Thyroid gland (tissue), 4 donors: ENCODE measurements at places on chromosomes 12 and 14. TPM values are rescaled to one million over a fixed set of nuclear protein-coding genes. Genes with fewer than 3 reads are reported as not detected.
A peak's percentile ranks its signal among the peaks of the same experiment; 100 is the strongest.

DNA sequence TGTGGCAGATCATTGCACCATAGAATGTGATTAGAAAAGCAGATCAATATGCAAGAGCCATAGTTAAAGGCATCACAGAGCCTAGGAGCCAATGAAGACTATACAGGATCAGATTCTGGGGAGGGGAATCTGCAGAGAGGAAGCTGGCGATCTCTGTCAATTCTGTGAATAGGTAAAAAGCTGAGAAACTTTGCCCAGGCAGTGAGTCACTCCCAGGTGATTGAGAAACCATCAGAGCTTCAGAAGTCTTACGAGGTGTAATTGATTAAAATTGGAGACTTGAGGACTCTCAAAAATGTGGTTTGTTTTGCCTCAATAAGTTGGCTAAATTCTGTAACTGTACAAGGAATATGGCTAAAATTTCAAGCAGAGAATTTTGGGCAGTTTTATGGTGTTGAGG lies 41.7 kb upstream of the TSPAN11 start:
- DNase-seq: no peak
- no peaks in the 10 kb centered on the region for H3K4me1 ChIP-seq
- no peaks in the 10 kb centered on the region for H3K27me3 ChIP-seq
- no peak overlapping the region for H3K4me3 ChIP-seq

GRCh38 chr12:114447799-114448617 lies 42.1 kb upstream of the TBX5 start:
- H3K27me3 ChIP-seq: peaks cover 61% of the 10 kb centered on the region
- no peaks in the 10 kb centered on the region for H3K36me3 ChIP-seq
- no peak overlapping the region for H3K4me3 ChIP-seq
- DNase-seq: no peak
- peaks cover 5% of the 10 kb centered on the region for H3K4me1 ChIP-seq
- no peak overlapping the region for H3K27ac ChIP-seq

- no peak overlapping the region for H3K27ac ChIP-seq
- no peaks in the 10 kb centered on the region for H3K27me3 ChIP-seq
- no peak for DNase-seq
- H3K4me3 ChIP-seq: no peak overlapping the region
Observed at GRCh38 chr14:32256576-32256975, 53.5 kb upstream of the RNU6-8 start.

GRCh38 chr14:76706811-76707210 lies 54.5 kb upstream of the VASH1 start:
- no peaks in the 10 kb centered on the region for H3K4me1 ChIP-seq
- H3K27ac ChIP-seq: no peak overlapping the region
- H3K36me3 ChIP-seq: no peaks in the 10 kb centered on the region
- H3K27me3 ChIP-seq: no peaks in the 10 kb centered on the region
- no peak overlapping the region for H3K4me3 ChIP-seq
- DNase-seq: no peak

The PRB2 gene
- total RNA-seq: not detected

- no peaks in the 10 kb centered on the region for H3K36me3 ChIP-seq
- no peak overlapping the region for H3K4me3 ChIP-seq
Observed at GRCh38 chr12:2049604-2050540, 2.9 kb upstream of the CACNA1C start.

- DNase-seq: peak; percentile 99
- H3K4me3 ChIP-seq: peak overlapping the region; percentile 21
- no peaks in the 10 kb centered on the region for H3K36me3 ChIP-seq
- peak overlapping the region; percentile 74 for H3K27ac ChIP-seq
Observed at GRCh38 chr14:64196814-64197411, 97.3 kb downstream of the ESR2 start.

DNA sequence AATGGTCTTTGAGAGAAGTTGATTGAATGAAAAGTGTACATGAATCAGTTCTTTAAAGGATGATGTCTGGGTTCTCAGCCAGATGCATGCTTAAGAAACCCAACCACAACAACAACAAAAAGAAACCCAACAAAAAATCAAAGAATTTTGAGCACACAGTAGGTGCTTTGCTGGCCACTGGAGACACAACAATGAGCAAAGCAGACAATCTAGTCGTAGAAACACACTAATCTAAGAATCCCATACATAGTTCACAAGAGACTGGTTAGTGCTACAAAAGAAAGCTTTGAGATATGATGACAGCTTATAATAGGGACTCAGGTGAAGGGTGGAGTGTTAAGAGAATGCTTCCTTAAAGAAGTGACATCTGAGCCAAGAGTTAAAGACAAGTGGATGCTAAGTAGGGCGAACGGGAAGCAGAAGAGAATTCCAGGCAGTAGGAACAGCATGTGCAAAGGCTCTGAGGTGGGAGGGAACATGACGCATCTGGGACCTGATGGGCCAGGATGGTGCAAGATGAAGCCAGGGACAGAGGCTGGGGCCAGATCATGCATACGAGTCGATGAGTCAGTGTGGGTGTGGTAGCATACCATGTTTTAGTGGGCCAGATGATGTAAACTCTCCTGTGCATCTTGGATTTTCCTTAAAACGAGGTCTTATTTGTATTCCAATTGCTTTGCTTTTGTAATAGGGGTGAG lies 4.6 kb upstream of the HIP1R start:
- peaks cover 5% of the 10 kb centered on the region for H3K4me1 ChIP-seq
- H3K27ac ChIP-seq: no peak overlapping the region
- H3K36me3 ChIP-seq: no peaks in the 10 kb centered on the region
- H3K27me3 ChIP-seq: no peaks in the 10 kb centered on the region

- no peak for DNase-seq
- no peaks in the 10 kb centered on the region for H3K4me1 ChIP-seq
- H3K27ac ChIP-seq: no peak overlapping the region
- no peaks in the 10 kb centered on the region for H3K27me3 ChIP-seq
- no peak overlapping the region for H3K4me3 ChIP-seq
Observed at GRCh38 chr12:52434760-52435530, 774 bp upstream of the KRT75 start.

GRCh38 chr12:74892057-74892633 lies 317.5 kb downstream of the KCNC2 start:
- DNase-seq: no peak
- H3K4me3 ChIP-seq: no peak overlapping the region
- no peaks in the 10 kb centered on the region for H3K4me1 ChIP-seq
- H3K36me3 ChIP-seq: no peaks in the 10 kb centered on the region
- H3K27ac ChIP-seq: no peak overlapping the region

DNA sequence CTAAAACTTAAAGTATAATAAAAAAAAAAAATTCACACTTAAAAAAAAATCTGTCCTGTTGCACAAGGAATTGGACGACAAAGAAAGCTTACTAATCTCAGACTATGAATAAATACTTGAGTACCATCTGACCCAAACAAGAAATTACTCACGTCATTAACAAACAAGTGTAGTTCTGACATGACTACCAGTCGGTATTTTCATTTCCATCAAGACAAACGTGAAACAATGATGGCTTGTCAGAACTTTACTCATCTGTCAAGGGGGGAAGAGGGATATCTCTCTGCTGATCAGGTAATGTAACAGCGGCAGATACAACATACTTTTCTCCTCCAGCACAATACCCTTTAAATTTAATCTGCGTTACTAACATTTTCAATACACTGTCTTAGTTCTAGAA lies 78.3 kb downstream of the CDK17 start:
- H3K27me3 ChIP-seq: no peaks in the 10 kb centered on the region
- H3K4me1 ChIP-seq: no peaks in the 10 kb centered on the region
- H3K27ac ChIP-seq: no peak overlapping the region
- no peak for DNase-seq

- H3K36me3 ChIP-seq: peaks cover 43% of the 10 kb centered on the region
- H3K4me3 ChIP-seq: no peak overlapping the region
- H3K27me3 ChIP-seq: no peaks in the 10 kb centered on the region
- no peak for DNase-seq
Observed at GRCh38 chr14:73896521-73896920, 9.9 kb downstream of the ZNF410 start.

The OAS1 gene
- 9.2 TPM for total RNA-seq

The RPS26 gene
- total RNA-seq: 81.4 TPM

GRCh38 chr14:55028066-55028465 lies 1.0 kb downstream of the SOCS4 start:
- H3K27ac ChIP-seq: no peak overlapping the region
- peak overlapping the region; percentile 75 for H3K4me3 ChIP-seq
- H3K27me3 ChIP-seq: no peaks in the 10 kb centered on the region
- no peak for DNase-seq

DNA sequence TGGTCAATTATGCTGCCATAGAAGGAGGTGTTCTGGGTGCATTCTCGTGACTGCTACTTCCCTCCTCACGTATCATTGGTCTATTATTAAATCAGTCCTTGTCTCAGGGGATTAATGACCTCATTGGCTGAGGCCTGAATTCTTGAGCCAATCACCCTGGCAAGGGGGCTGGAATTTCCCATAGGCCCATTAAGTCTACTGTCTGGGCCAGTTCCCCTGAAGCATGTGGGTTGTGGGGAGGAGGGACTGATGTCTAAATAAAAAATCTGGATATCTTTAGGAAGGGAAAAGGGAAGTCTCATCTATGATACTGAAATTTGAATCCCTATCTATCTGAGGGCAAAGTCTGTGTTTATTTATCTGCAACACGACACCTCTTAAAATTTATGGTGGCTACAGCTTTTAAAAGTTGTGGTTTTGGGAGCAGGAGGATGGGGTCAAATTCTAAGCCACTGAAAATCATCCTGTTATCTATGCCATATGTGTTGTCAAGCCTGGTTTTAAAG lies 71.9 kb downstream of the DYRK2 start:
- H3K4me3 ChIP-seq: no peak overlapping the region
- H3K4me1 ChIP-seq: peaks cover 12% of the 10 kb centered on the region
- no peak for DNase-seq
- H3K27me3 ChIP-seq: no peaks in the 10 kb centered on the region
- H3K36me3 ChIP-seq: no peaks in the 10 kb centered on the region
- no peak overlapping the region for H3K27ac ChIP-seq

The TAS2R42 gene
- not detected for total RNA-seq
